ENCODE measurements at places on chromosomes 4 and X.

DNA sequence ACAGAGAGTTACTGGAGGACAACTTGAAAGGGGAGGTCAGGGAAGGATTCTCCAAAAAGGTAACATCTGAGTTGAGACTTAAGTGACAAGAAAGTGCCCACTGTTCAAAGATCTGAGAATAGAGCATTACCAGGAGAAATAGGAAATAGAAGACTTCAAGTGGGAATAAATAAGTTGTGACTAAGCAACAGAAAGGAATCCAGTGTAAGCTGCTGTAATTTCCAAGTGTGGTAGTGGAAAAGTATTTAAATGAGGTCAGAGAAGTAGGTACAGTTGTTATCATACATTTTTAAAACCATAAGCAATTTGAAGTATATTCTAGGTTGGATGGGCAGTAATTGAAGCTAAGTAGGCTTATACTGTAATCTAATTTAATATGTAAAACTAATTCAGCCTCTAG is 211.9 kb downstream of the FBXO8 start:
- DNase-seq = no peak

DNA sequence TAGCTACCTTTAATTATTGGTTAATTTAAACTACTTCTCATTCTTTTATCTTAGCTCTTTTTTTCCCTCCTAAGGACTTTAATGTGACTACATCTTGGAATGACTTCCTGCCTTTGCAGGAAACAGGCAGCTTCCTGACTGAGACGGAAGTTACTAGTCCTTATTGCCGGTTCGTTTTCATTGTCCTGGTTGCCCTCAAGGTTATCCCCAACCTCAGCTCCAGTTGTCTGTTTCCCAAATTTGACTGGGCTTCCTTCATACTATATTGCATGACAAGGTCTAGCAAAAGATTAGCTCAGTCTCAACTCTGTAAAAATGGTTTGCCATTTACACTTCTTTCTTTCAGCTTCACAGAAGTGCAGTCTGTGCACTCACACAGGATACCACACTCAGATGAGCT is 109.9 kb upstream of the DDX53 start:
- no peak for DNase-seq

GRCh38 chr4:70759126-70759525 is 37.4 kb downstream of the RUFY3 start:
- no peak for DNase-seq

GRCh38 chr4:179097741-179098140 is 1655.5 kb upstream of the AGA start:
- DNase-seq = no peak

- no peak for DNase-seq
Observed at GRCh38 chr4:160580581-160580980, 1477.7 kb downstream of the RAPGEF2 start.

- no peak for DNase-seq
Observed at GRCh38 chr4:77201343-77201742, 44.3 kb downstream of the CCNG2 start.

- no peak for DNase-seq
Observed at GRCh38 chrX:72265263-72265662, 11.8 kb downstream of the RPS4X start.

DNA sequence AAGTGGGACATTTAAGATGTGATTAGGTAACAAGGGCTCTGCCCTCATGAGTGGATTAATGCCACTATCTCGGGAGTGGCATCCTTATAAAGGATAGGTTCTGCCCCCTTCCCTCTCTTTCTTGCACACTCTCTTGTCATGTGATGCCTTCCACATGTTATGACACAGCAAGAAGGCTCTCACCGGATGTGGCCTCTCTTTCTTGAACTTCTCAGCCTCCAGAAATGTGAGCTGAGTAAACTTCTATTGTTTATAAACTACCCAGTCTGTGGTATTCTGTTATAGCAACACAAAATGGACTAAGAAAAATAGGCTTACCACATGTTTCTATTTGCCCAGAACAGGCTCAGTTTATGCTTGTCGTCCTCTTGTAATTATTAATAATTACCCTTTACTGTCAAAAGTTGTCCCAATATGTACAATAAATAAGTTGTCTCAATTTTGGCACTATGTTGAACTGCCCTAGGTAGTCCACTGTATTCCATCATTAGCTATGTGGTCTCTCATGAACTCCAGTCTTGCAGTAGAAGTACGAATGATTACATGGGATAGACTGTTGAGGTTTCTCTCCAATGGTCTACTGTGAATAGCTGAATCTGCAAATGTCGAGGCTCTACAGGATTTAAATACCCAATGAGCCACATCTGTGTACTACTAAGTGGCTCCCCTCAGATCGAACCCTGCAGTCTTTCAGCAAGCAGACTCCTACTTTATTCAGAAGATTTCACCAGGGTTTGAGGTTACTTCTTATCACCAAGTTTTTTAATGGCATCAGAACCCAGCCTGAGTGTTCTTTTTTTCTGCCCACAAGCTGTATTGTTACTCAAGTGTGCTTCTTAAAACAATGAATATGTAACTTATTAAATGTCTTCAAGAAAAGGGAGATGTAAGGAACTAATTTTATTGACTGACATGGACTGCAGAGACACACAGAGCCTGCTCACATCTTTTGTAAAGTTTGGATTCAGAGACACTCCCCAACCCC is 102.0 kb upstream of the LEF1 start:
- DNase-seq = peak; percentile 23

DNA sequence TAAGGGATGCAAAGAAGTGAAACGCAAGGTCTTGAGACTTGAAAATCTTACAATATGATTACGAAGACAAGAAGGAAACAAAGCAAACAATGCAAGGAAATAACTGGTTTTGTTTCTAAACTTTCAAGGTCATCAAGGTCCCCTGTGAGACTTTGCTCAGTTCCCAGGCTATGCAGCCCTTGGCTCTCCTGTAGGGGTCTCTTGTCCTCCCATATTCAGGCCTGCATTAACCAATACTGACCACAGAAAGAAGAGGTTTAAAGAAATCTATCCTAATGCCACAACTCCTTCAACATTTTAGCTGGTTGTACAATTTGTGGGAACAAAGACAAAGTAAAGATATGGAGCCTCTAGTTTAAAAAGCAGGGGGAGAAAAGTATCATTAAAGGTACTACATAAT is 209.2 kb downstream of the LHFPL1 start:
- no peak for DNase-seq

DNA sequence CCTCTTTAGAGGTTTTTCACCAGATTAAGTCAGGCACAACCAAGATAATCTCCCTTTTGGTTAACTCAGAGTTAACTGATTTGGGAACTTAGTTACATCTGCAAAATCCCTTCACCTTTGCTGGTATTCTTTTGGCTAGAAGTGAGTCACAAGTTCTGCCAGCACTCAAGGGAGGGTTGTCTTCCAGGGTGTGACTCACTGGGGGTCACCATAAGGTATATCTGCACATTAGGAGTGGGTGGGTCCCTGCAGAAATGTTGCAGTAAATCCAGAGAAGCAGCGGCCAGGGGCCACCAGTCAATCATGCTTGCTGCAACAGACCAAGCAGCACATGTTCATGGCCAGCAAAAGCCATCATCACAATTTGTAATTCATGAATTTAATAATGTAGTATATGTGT is 59.8 kb upstream of the MAML3 start:
- no peak for DNase-seq
